Stimulated activated CD4-positive, alpha-beta T cell treated with anti-CD3 and anti-CD28 coated beads, Interleukin-12 subunit alpha, Interleukin-12 subunit beta, amount 100 ng/mL, for 24 hours (primary cell): ENCODE measurements at places on chromosomes 7 and 10.

DNA sequence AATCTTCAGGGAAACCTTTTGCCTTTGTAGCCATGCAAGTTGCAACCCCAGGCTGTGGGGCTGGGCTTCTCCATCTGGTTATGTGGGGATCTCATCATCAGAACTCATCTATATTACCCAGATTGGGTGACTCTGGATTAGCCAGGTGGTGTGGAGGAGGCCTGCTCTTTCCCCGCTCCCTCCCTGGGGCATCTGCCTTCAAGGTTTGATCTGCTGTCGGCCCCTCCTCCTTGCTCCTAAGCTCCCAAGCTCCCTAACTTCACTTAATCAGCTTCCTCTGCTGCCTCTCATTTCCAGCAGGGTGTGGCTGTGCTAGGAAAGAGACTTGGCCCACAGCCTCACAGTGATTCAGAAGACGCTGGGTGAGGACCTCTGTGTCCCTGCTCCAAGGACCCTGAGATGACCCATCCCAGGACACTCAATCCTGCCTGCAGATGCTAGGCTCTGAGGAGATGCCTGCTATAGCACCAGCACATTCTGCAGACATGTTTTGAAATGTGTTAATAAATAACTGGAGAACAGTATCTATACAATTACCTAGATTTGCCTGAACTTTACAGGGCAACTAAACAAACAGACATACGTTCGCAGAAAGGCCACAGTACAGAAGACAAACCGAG is 392.1 kb upstream of the PODXL start:
- no peak for DNase-seq

GRCh38 chr10:74822101-74822500 is 4.3 kb upstream of the KAT6B start:
- DNase-seq, result no peak

GRCh38 chr7:104217620-104218019 is 9.8 kb upstream of the ORC5 start:
- no peak for DNase-seq

- no peak for DNase-seq
Measured at GRCh38 chr7:110130669-110131068, 960.3 kb upstream of the LRRN3 start.

- no peak for DNase-seq
Measured at GRCh38 chr10:112834751-112835181, 115.3 kb upstream of the TCF7L2 start.

GRCh38 chr7:74306730-74307469 is 17.7 kb downstream of the CLIP2 start:
- no peak for DNase-seq

DNA sequence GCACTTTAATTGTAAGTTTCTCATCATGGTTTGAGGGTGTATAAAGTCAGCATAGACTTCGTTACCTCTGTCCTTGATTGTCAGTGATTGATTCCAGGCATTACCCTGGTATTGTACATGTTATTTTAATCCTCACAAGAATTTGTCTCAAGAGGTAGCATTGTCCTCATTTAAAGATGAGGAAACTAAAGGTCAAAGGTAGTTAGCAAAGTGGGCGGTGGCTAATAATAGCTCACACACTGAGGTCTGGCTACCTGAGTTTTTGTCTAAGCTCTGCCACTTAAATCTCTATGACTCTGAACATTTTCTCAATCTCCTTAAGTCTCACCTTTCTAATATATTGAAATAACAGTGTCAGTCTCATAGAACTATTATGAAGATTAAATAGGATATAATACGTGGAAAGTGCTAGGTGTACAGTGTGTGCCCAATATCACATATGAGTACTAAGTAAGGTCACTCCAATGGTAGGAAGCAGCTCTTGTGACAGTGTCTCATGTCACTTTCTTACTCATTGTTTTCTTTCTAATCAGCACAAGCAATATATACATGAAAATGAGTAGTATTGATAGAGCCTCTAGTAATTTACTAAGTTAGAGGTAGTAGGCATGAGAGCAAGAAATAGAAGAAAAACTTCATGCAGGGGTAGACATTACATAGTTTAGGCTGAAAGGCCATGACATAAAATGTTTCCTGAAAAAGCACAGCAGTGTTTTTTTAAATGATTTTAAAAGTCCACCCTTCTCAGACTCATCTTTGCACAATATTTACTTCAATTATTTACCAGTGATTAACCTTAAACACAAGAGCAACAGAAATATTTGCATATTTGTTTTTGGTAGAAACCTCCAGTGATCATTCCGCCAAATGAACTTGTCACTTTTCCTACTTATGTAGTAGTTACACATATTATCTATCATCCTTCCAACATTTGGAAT is 21.0 kb downstream of the AHR start:
- DNase-seq, result no peak

- DNase-seq, result no peak
Measured at GRCh38 chr10:88032566-88032965, 169.1 kb downstream of the PTEN start.

GRCh38 chr10:122116331-122116730 is 127.4 kb downstream of the TACC2 start:
- DNase-seq, result no peak

DNA sequence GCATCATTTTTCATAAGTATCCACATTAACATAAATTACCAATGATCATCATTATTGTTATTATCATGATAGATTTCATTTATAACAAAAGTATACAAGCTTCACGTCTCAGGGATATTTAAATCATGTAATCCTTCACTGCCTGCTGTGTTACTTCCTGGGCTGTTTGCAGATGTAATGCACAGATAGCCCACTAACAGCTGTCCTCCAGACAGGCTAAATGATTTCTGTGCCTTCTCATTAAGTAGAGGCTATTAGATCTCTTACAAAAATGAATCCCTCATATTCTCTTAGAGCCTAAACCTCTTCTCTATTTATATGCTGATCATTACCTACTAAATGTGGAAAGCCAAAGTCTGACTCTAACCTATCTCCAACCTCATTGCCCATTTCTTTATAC is 9.3 kb downstream of the PCLO start:
- DNase-seq, result no peak

- no peak for DNase-seq
Measured at GRCh38 chr7:124263232-124263827, 230.5 kb upstream of the TMEM229A start.

DNA sequence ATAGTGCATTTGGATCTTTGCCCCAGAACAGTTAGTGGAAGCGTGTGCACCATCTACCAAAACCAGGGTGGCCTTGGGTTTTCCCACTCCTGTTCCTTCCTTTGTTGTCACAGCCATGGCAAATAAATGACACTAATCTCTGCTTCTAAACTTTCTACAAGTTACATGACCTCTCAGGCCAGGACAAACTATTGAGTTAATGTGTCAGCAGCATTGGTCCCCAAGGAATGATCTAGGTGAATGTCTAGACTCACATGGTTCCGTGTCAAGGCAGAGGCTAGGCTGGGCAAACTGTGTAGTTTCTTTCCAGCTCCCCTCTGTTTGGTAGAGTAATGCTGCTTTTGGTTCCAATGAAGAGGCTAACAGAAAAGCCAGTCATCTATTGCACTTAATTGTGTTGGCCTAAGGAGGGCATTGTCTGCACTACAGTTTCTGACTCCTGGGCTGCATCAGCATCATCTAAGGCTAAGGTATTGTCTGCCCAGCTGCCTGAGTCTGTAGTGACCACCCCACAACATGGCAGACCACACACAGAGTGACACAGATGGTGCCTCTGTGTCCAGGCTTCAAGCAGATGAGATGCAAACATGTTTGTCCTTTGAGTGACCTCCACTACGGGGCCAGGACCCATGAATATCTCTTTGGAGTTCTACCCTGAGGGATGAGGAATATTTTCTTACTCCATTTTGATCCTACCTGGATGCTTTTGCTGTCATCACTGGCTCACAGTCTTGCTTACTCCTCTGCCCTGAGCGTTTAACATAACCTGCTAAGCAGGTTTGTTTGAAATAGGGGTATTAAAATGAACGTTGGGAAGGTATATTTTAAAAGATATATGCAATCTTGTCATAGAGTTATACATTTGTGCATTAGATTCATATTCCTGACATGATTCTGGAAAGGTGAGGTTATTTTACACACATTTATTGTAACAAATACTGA is 1.7 kb downstream of the CYP3A4 start:
- no peak for DNase-seq

DNA sequence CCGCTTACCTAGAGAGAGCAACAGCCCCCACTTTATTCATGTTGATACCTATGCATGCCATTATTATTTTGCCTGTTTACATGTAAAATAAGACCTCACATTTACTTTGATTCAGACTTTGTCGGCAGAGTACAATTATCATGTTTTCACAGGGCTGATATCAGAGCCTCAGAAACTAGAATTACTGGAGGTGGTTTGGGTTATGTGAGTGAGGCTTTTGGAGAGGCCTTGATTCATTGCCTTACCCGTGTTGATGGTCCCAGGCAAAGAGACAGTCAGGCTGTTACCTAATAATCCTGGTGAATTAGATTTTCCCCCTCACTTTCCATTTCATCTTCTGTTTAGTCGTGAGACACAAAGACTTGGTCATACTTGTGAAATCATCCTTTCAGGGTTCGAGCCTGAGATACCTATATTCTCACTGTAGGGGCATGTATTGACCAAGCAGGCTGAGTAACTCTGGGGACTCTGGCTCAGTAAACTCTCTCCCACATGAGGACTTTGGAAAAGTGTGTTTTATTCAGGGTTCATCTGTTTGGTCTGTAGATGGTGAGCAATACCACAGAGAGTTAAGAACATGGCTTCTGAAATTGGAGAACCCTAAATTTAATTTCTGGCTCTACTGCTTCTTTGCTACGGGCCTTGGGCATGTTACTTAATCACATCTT is 150.9 kb downstream of the CELF2 start:
- no peak for DNase-seq

DNA sequence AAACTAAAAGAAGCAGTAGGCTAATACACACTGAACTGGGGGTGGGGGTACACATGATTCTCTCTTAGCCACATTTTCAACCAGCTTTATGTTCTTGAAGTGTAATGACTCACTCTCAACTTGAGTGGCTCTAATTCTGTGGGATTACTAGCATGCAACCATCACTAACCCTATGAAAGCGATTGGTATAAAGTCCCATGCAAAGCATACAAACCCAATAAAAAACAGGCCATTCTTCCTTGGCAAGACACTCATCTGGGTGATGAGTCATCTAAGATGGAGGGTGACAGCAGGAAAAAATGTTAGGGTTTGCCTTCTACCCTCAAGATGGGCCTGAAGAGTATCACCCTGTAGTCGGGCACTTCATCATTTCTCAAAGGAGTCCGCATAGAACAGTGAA is 14.9 kb upstream of the PON3 start:
- DNase-seq, result no peak

GRCh38 chr10:128812000-128812399 is 655.0 kb upstream of the MGMT start:
- DNase-seq, result no peak

- DNase-seq, result no peak
Measured at GRCh38 chr7:46207931-46208634, 287.0 kb upstream of the IGFBP3 start.

GRCh38 chr10:49596493-49596809 is 13.7 kb upstream of the SLC18A3 start:
- DNase-seq, result no peak

GRCh38 chr10:78804411-78805032 is 264.2 kb upstream of the ZMIZ1 start:
- DNase-seq, result no peak

- DNase-seq, result no peak
Measured at GRCh38 chr7:15068324-15068723, 165.8 kb upstream of the DGKB start.

GRCh38 chr10:104501864-104502579 is 139.1 kb upstream of the SORCS3 start:
- DNase-seq, result no peak

GRCh38 chr7:91165006-91165845 is 99.0 kb upstream of the FZD1 start:
- no peak for DNase-seq

GRCh38 chr10:48249763-48250351 is 24.6 kb downstream of the FRMPD2 start:
- no peak for DNase-seq

- DNase-seq, result no peak
Measured at GRCh38 chr10:98235846-98236245, 32.1 kb downstream of the LOXL4 start.

DNA sequence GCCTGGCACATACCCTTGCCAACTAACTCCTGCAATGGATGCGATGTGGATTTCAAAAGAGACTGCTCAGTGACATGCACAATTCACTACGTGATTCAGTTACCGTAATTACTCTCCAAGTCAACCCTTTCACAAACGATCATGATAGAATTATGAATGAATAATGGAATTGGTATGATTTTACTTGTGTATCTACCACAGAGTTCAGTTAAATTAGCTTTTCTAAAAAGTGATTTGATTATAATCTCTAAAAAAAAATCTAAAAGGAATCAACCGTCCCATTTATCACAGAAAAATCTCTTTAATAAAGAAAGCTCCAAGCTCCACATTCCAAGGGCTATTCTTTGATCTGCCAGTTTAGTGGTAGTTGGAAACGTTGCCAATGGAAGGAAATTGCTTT is 30.4 kb upstream of the RSU1 start:
- no peak for DNase-seq

- peak; percentile 26 for DNase-seq
Measured at GRCh38 chr10:119133949-119134348, 30.0 kb downstream of the DENND10 start.

- DNase-seq, result no peak
Measured at GRCh38 chr10:62259998-62260397, 8.6 kb downstream of the RTKN2 start.

GRCh38 chr7:46468753-46469356 is 547.8 kb upstream of the IGFBP3 start:
- DNase-seq, result no peak
